Activated CD8-positive, alpha-beta T cell treated with anti-CD3 and anti-CD28 coated beads, Interleukin-2, amount 10 ng/mL, durations not matched to agents 7 days and 5 days (primary cell): ENCODE measurements at places on chromosomes 2 and 18. TPM values are rescaled to one million over a fixed set of nuclear protein-coding genes. Genes with fewer than 3 reads are reported as not detected.

- peaks cover 54% of the 10 kb centered on the region for H3K4me1 ChIP-seq
- peak overlapping the region; percentile 52 for H3K27ac ChIP-seq
- no peaks in the 10 kb centered on the region for H3K36me3 ChIP-seq
- no peaks in the 10 kb centered on the region for H3K27me3 ChIP-seq
- H3K4me3 ChIP-seq: no peak overlapping the region
Observed at GRCh38 chr2:219459460-219460311, 25.0 kb downstream of the SPEG start.

GRCh38 chr2:134623796-134624195, 95.0 kb downstream of the TMEM163 start:
- no peak overlapping the region for H3K4me3 ChIP-seq
- no peak overlapping the region for H3K27ac ChIP-seq
- H3K4me1 ChIP-seq: peaks cover 5% of the 10 kb centered on the region
- H3K36me3 ChIP-seq: no peaks in the 10 kb centered on the region
- peak; percentile 38 for DNase-seq
- peaks cover 4% of the 10 kb centered on the region for H3K27me3 ChIP-seq

DNA sequence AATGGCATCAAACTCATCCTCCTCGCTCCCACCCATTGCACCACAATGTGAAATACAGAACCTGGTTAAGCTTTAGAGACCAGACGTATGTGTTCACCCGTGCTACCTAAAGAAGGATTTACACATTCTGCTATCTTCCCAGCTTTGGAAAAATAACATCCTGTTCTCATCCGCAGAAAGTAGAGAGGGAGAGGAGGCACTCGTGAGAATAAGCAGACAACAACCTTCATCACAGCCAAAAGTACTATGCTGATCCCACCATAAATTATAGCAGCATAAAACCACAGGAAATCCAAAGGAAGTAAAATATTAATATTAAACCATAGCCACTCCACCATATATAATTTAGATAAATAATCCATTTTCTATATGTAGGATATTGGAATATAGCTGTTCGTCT, 111.7 kb upstream of the NRP2 start:
- no peak overlapping the region for H3K4me3 ChIP-seq
- H3K27me3 ChIP-seq: no peaks in the 10 kb centered on the region
- H3K27ac ChIP-seq: no peak overlapping the region
- no peak for DNase-seq
- no peaks in the 10 kb centered on the region for H3K36me3 ChIP-seq

- no peaks in the 10 kb centered on the region for H3K36me3 ChIP-seq
- no peak overlapping the region for H3K4me3 ChIP-seq
- H3K27ac ChIP-seq: no peak overlapping the region
- no peaks in the 10 kb centered on the region for H3K4me1 ChIP-seq
- no peak for DNase-seq
- peaks cover 15% of the 10 kb centered on the region for H3K27me3 ChIP-seq
Observed at GRCh38 chr2:11411244-11411643, 54.7 kb downstream of the E2F6 start.

DNA sequence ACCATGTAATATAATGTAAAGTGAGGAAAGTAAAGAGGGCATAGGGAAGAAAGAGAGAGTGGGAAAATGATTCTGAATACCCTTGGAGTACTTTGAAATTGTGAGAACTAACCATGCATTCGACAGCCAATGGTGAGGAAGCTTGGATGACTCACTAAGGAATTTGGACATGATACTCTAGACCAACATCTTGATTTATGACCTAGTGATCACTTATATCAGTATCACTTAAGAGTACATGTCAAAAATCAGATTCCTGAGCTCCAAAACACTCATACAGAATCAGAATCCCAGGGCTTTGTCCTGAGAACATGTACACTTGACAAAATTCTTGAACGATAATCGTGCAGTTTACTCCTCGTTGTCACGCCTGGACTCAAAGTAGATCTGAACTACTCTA, 1899.8 kb upstream of the PIK3C3 start:
- H3K4me3 ChIP-seq: no peak overlapping the region
- H3K36me3 ChIP-seq: no peaks in the 10 kb centered on the region
- no peak overlapping the region for H3K27ac ChIP-seq
- H3K4me1 ChIP-seq: no peaks in the 10 kb centered on the region
- no peak for DNase-seq

DNA sequence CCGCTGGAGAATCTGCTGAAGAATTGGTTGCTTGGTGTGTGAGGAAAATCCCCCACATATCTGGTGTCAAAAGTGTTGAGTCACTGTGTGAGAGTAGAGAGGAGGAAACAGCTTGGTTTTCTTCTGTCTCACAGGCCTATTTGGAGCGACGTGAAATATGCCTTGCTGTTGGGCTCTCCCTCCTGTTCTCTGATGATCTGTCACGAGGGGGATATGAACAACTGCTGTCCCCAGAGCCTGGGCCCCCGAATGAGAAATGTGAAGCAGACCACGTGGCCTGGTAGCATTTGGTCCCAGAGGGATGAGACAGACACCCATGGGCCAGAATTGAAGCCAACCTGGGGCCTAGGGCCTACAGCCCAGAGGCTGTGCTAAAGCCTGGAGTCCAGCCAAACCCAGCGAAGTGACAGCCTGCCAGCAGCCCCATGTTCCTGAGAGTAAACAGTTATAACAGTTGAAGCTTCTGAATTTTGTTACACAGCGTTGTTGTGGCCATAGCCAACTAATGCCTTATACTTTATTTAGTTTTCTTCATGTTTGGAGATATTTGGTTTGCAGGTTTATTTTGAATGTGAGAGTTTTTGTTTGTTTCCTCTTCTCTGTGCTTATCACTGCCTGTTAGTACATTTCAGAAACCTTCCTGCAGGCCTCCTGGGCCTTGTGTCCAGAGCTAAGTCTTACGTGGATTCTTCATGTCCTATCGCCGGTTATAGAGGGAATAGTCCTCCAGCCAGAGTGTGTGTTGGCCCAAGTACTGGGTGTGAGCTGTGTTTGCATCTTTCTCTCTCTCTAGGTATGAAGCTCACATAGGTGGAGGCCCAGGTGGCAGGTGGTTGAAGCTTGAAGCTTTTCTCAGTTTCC, 18.7 kb upstream of the COLEC12 start:
- H3K27me3 ChIP-seq: no peaks in the 10 kb centered on the region
- no peak for DNase-seq
- H3K4me3 ChIP-seq: no peak overlapping the region
- no peaks in the 10 kb centered on the region for H3K4me1 ChIP-seq
- no peaks in the 10 kb centered on the region for H3K36me3 ChIP-seq

- H3K27me3 ChIP-seq: no peaks in the 10 kb centered on the region
- H3K4me3 ChIP-seq: no peak overlapping the region
- no peaks in the 10 kb centered on the region for H3K36me3 ChIP-seq
- DNase-seq: no peak
- no peak overlapping the region for H3K27ac ChIP-seq
Observed at GRCh38 chr2:30113617-30114293, 33.1 kb upstream of the YPEL5 start.

- no peaks in the 10 kb centered on the region for H3K27me3 ChIP-seq
- H3K36me3 ChIP-seq: peaks cover 5% of the 10 kb centered on the region
- no peak overlapping the region for H3K27ac ChIP-seq
- no peaks in the 10 kb centered on the region for H3K4me1 ChIP-seq
- DNase-seq: no peak
Observed at GRCh38 chr2:108878276-108878675, 91.7 kb downstream of the CCDC138 start.

GRCh38 chr2:138115666-138116065, 151.4 kb downstream of the HNMT start:
- no peak overlapping the region for H3K4me3 ChIP-seq
- DNase-seq: no peak
- H3K36me3 ChIP-seq: no peaks in the 10 kb centered on the region
- H3K4me1 ChIP-seq: no peaks in the 10 kb centered on the region

DNA sequence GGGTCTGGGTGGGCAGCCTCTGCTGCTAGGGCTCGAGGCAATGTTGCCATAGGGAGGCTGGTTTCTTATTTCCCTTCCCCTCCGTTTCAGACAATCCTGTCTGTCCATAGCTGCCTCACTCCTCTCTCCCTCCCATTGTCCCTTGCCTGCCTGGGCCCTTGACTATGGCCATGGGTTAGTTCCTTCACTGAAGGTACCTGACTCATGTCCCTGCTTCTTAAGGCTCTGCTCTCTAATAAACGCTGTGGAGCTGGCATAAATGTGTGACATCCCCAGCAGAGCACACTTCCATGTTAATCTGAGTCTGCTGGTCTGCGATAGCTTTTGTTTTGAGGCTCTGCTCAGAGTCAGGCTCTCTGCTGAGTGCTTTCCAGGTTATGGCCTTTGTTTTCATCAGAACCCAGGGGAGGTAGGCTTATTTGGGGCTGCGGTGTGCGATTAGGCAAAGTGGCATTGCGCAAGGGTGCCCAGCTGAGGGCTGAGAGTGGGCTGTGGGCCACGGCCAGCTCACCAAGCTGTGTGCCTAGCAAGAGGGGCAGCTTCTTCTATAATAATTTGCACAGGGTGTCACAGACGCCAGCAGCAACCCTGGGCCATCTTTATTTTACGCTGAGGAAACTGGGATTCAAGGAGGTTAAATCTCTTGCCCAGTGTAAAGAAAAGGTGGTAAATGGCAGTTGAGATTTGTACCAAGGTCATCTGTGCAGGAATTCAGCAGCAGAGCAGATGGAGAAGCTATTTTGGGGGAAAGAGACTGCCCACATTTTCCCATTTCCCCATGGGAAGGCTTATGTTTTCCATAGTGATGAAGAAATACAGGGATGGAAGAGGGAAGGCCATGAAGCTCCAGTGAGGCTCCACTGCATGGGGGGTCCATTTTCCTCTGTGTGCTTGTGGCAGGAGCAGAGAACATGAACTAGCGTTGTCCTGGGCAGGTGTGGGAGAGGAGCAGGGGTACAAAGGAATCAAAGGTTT, 25.6 kb downstream of the MRPL33 start:
- H3K4me1 ChIP-seq: no peaks in the 10 kb centered on the region
- H3K36me3 ChIP-seq: no peaks in the 10 kb centered on the region
- no peak for DNase-seq
- H3K27ac ChIP-seq: no peak overlapping the region
- H3K27me3 ChIP-seq: no peaks in the 10 kb centered on the region

GRCh38 chr2:112173646-112174319, 35.6 kb downstream of the FBLN7 start:
- H3K36me3 ChIP-seq: no peaks in the 10 kb centered on the region
- H3K4me3 ChIP-seq: no peak overlapping the region
- H3K27me3 ChIP-seq: peaks cover 10% of the 10 kb centered on the region
- no peak overlapping the region for H3K27ac ChIP-seq

- H3K27me3 ChIP-seq: peaks cover 7% of the 10 kb centered on the region
- no peaks in the 10 kb centered on the region for H3K36me3 ChIP-seq
- H3K4me1 ChIP-seq: no peaks in the 10 kb centered on the region
- no peak for DNase-seq
Observed at GRCh38 chr2:26651799-26652198, 10.6 kb upstream of the CIB4 start.

- no peaks in the 10 kb centered on the region for H3K4me1 ChIP-seq
- DNase-seq: no peak
- H3K4me3 ChIP-seq: no peak overlapping the region
- H3K27ac ChIP-seq: no peak overlapping the region
- H3K36me3 ChIP-seq: no peaks in the 10 kb centered on the region
- no peaks in the 10 kb centered on the region for H3K27me3 ChIP-seq
Observed at GRCh38 chr18:8254654-8255053, 354.6 kb upstream of the RAB12 start.

- H3K4me1 ChIP-seq: peaks cover 7% of the 10 kb centered on the region
- DNase-seq: no peak
- H3K36me3 ChIP-seq: peaks cover 56% of the 10 kb centered on the region
- H3K27me3 ChIP-seq: no peaks in the 10 kb centered on the region
- H3K4me3 ChIP-seq: no peak overlapping the region
- no peak overlapping the region for H3K27ac ChIP-seq
Observed at GRCh38 chr2:85549826-85550225, 10.9 kb downstream of the MAT2A start.

DNA sequence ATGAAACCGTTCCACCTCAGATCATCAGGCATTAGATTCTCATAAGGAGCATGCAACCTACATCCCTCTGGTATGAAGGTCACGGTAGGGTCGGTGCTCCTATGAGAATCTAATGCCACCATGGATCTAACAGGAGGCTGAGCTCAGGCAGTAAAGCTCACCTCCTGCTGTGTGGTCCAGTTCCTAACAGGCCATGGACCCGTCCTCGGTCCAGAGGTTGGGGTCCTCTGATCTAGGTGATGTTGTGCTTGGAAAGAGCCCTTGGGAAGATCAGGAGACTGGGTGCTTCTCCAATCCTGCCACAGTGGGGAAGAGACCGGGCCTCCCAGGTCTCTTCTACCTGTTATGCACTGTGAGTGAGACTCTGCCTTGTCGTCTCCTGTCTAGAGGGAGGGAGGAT, 104.6 kb downstream of the ACKR3 start:
- H3K4me1 ChIP-seq: no peaks in the 10 kb centered on the region
- H3K36me3 ChIP-seq: no peaks in the 10 kb centered on the region
- no peak overlapping the region for H3K4me3 ChIP-seq
- peaks cover 21% of the 10 kb centered on the region for H3K27me3 ChIP-seq
- DNase-seq: no peak

- no peak for DNase-seq
- H3K27me3 ChIP-seq: peaks cover 3% of the 10 kb centered on the region
- no peak overlapping the region for H3K27ac ChIP-seq
- H3K4me1 ChIP-seq: no peaks in the 10 kb centered on the region
- no peaks in the 10 kb centered on the region for H3K36me3 ChIP-seq
- no peak overlapping the region for H3K4me3 ChIP-seq
Observed at GRCh38 chr2:235421618-235422017, 72.2 kb upstream of the AGAP1 start.

GRCh38 chr2:159249990-159250715, 36.4 kb downstream of the WDSUB1 start:
- H3K4me3 ChIP-seq: no peak overlapping the region
- H3K36me3 ChIP-seq: peaks cover 17% of the 10 kb centered on the region
- peak; percentile 28 for DNase-seq
- no peak overlapping the region for H3K27ac ChIP-seq
- no peaks in the 10 kb centered on the region for H3K27me3 ChIP-seq

- no peaks in the 10 kb centered on the region for H3K4me1 ChIP-seq
- no peak for DNase-seq
- no peaks in the 10 kb centered on the region for H3K36me3 ChIP-seq
- H3K4me3 ChIP-seq: no peak overlapping the region
Observed at GRCh38 chr2:15122915-15123314, 438.2 kb downstream of the NBAS start.

CYTIP gene
- total RNA-seq: 222 TPM

OTOS gene
- not detected for total RNA-seq

KCNIP3 gene
- total RNA-seq: not detected

SLC4A3 gene
- total RNA-seq: not detected

PHOSPHO2 gene
- 3.2 TPM for total RNA-seq

ZBTB7C gene
- total RNA-seq: not detected

DLGAP1 gene
- not detected for total RNA-seq

GAL3ST2 gene
- total RNA-seq: 0.34 TPM

LBX2 gene
- total RNA-seq: 0.32 TPM

PELI1 gene
- 21.9 TPM for total RNA-seq

MOGAT1 gene
- total RNA-seq: not detected
